ENCODE measurements at places on chromosomes 1 and 21. TPM values are rescaled to one million over a fixed set of nuclear protein-coding genes. Genes with fewer than 3 reads are reported as not detected.

The C1orf87 gene
- total RNA-seq: not detected

The TRAF3IP3 gene
- 8.9 TPM for total RNA-seq

The HES2 gene
- total RNA-seq: 0.09 TPM

The RNF187 gene
- total RNA-seq: 122 TPM

- no peak for DNase-seq
These were observed 16.1 kb upstream of the PSMD4 start for GRCh38 chr1:151238467-151238739.

DNA sequence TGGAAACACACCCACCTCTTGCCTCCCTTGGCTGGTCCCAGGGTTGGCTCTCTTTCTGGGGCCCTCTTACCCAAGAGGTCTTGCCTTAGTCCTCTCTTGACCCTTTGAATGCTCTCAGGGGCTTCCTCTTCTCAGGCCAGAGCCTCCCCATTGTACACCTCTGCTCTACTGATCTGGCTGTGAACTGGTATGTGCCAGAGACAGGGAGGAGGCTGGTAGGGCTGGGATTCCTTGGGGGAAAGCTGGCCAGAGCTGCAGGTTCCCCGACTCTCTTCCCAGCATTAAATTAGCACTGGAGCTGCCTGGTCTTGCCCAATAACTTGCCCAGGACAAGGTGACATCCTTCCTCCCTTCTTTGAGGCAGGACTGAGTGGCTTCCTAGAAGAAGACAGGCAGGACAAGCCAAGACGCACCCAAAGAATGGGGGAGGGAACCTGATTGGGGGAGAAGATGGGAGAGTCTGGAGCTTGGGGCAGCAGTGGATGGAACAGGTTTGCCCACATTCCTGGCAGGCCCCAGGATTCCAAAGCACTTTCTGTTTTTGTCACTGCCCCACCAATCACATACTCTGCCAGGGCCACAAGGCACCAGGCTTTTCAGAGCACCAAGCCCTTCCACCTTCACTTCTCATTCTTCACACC lies 37.2 kb upstream of the CITED4 start:
- DNase-seq: peak; percentile 75

DNA sequence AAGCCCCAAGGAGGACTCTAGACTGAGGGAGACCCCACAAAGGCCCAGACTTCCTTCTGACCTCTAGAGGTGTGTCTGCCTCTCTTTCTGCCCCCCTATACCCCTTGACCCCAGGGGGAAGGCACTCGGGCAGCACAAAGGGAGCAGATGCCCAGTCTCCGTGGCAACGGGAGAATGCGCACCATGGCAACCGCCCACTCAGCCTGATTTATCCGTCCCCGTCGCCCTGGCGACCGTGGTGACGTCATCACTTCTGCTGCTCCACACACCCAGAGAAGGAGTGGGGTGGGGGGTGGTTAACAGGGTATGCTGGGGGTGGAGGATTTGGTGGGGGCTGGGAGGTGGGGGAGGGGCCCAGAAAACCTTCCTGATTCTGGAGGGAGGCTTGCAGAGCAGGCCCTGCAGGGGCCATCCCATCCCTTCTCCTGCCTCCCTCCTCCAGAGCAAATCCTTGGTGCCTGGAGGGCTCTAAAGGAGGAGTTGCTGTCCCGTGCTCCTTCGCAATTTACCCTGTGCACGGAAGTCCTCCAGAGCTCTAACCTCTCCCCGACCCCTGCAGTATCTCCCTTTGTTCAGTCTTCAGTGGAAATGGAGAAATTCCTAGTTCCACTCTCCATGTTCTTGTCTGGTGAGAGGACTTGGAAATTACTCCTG lies 6.3 kb downstream of the CELF3 start:
- DNase-seq: no peak

All from mucosa of gallbladder (tissue), 1 donor.